ENCODE measurements at places on chromosomes 5 and 9.

DNA sequence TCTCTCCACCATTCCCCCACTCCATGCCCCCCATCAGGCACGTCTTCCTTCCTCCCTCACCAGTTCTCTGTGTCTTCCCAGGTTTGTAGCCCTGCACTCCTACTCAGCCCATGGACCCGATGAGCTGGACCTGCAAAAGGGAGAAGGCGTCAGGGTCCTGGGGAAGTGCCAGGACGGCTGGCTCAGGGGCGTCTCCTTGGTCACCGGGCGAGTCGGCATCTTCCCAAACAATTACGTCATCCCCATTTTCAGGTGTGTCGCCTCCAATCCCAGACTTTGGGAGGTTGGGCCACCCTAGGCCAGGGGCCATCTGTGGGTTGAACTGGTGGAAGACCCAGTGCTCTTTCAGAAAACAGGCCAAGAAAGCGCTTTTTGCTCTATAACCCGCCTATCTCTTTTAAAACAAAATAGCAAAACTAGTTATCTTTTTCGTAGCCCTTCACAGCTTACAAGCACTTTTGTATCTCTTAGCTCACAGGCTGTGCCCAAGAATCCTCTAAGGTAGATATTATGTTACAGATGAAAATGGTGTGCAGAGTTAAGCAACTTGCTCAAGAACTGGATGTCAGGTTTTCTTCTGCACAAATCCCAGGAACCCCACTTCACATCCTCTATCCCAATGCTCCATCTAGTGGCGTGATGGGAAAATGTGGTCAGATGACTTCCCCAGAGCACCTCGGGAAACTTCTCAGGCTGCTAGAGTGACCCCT is 56.2 kb downstream of the PLAC8L1 start:
- peak; percentile 25 for DNase-seq

GRCh38 chr5:130286971-130287370 is 382.7 kb downstream of the CHSY3 start:
- no peak for DNase-seq

GRCh38 chr9:76269789-76270188 is 124.4 kb downstream of the RFK start:
- no peak for DNase-seq

DNA sequence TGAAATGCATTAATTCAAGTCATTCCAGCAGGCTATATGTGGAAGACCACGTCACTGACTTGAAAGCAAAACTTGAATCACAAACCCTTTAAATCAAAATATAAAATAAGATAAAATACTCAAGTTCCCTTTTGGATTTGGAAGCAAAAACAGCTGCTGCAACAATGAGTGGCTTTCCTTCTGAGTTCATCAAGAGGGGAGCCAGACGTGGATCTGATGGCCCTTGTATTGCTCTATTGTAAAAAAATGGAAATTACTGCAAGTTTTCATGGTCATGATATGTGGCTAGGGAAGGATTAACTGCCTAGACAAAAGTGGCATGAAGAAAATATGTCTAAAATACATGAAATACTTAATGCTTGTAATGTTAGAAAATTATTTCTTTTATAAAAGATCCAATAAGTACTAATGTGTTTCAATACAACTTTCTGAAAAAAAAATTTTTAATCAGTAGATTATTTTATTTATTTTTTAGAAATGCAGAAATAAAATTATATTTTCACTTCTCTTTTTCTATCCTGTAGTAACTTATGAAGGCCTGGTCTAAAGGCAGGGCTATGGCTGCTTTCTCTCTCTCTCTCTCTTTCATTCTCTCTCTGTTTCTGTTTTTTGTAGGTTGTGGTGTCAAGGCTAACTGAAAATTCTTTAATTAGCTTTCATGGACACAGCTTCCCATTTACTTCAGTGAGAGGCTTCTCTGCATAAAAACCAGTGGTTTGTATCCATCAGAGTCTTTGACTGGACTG is 24.0 kb downstream of the LIX1 start:
- no peak for DNase-seq

- no peak for DNase-seq
These were observed 1.0 kb downstream of the OR1B1 start for GRCh38 chr9:122656378-122656777.

DNA sequence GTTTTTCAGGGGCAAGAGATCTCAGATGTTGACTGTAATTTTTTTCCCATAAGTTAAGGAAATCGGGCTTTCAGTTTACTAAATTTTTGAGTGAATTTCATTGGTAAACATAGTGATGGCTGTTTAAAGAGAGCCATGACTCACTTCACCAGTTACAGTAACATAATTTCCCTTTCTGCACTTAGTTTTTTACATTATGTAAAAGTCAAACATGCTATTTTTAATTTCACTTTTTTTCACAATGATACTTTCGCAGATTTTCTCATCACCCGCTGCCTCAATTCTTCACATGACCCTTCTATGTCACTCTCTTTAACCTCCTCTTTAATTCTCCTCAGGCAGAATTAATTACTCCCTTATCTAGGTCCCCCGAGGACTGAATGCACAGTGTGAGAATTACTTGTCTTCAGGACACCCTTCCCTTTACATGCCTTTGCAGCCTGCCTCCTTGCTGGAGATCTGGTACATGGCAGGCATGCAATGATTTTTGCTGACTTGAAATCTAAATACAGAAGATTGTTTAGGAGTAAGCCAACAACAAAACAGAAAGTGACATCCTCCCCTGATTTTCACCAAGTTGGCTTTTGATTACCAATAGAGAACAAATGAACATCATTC is 217.5 kb upstream of the S1PR3 start:
- DNase-seq, result no peak

- DNase-seq, result no peak
These were observed 130.2 kb downstream of the PCSK5 start for GRCh38 chr9:76020652-76021051.

GRCh38 chr5:126863402-126863801 is 86.5 kb downstream of the LMNB1 start:
- no peak for DNase-seq

GRCh38 chr9:91898451-91899218 is 51.4 kb downstream of the ROR2 start:
- DNase-seq, result no peak

DNA sequence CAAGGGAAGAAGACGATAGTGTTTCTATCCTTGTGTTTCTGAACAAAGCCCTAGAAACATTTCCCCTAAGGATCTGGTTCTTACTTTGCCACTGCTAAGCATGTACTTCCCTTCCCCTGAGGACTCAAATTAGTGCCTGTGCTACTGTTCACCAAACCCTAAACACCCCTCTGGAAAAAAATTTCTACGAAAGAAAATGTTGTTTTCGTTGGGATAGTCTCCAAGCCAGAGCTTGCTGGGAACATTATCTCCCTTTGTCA is 294.6 kb downstream of the BNC2 start:
- DNase-seq, result no peak

GRCh38 chr5:140588311-140589070 is 23.9 kb downstream of the SLC35A4 start:
- no peak for DNase-seq

GRCh38 chr5:13865312-13865711 is 79.2 kb downstream of the DNAH5 start:
- no peak for DNase-seq

DNA sequence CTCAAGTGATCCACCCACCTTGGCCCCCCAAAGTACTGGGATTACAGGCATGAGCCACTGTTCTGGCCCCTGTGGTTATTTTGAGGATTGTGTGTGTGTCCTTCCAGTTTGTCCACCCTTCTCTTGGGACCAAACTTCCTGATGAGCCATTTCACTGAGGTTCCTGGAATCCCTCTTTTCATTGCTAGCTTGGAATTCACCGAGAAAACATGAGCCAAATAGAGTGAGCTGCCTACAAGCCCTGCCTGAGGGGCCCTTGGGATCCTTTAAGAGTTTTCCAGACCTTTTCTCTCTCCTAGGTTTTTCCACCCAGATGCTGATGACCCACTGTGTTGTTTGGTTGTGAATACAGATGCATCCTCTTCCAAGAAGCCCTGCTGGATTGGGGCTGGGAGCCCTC is 13.2 kb upstream of the KIF12 start:
- DNase-seq, result no peak
